Uterus (tissue), 4 donors: ENCODE measurements at places on chromosomes 7 and 10. TPM values are rescaled to one million over a fixed set of nuclear protein-coding genes. Genes with fewer than 3 reads are reported as not detected.

DNA sequence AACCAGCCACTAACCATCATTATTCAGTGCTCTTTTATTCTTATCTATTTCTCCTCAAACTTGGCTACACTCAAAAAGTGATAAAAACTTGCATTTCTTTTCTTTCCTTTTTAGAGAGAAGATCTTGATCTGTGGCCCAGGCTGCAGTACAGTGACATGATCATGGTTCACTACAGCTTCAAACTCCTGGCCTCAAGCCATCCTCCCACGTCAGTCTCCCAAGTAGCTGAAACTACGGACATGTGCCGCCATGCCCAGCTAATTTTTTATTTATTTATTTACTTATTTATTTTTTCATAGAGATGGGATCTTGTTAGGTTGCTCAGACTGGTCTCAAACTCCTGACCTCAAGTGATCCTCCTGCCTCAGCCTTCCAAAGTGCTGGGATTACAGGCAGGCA is 24.6 kb upstream of the TMEM248 start:
- H3K27me3 ChIP-seq, result no peaks in the 10 kb centered on the region
- H3K4me1 ChIP-seq, result no peaks in the 10 kb centered on the region
- H3K27ac ChIP-seq, result no peak overlapping the region

- DNase-seq, result peak; percentile 44
- H3K4me3 ChIP-seq, result peak overlapping the region; percentile 59
- no peaks in the 10 kb centered on the region for H3K36me3 ChIP-seq
- peak overlapping the region; percentile 90 for H3K27ac ChIP-seq
- H3K27me3 ChIP-seq, result peaks cover 5% of the 10 kb centered on the region
These were observed 165.9 kb upstream of the PPP1R3A start for GRCh38 chr7:114084472-114085312.

GDF2 gene
- total RNA-seq, result not detected

GRCh38 chr10:62587011-62587410 is 212.8 kb downstream of the ZNF365 start:
- no peaks in the 10 kb centered on the region for H3K4me1 ChIP-seq
- no peaks in the 10 kb centered on the region for H3K27me3 ChIP-seq
- H3K36me3 ChIP-seq, result no peaks in the 10 kb centered on the region

DNA sequence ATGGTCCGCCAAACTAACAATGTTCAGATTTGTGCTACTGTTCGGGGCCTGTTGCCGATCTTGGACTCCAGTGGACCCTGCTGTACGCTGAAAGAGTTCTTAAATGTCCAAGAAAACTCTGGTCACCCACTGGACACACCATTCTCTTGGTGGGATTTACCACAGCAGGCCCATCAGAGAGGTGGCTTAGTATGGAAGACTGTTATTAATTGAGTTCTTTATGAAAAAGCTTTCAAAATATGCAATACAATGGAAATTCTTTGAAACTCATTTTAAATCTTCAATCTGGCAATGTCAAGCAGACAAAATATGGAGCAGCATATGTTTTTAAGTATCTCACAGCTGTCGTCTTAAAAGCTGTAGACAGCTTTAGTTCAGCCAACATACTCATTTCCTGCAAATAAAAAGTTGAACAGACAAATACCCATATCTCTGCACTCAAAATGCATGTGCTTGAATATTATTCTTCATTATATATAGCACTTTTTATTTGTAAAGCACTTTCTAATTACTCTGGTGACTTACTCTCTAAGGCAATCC is 37.4 kb upstream of the GRM8 start:
- H3K27ac ChIP-seq, result no peak overlapping the region
- H3K36me3 ChIP-seq, result no peaks in the 10 kb centered on the region
- no peaks in the 10 kb centered on the region for H3K4me1 ChIP-seq
- H3K27me3 ChIP-seq, result no peaks in the 10 kb centered on the region

DNA sequence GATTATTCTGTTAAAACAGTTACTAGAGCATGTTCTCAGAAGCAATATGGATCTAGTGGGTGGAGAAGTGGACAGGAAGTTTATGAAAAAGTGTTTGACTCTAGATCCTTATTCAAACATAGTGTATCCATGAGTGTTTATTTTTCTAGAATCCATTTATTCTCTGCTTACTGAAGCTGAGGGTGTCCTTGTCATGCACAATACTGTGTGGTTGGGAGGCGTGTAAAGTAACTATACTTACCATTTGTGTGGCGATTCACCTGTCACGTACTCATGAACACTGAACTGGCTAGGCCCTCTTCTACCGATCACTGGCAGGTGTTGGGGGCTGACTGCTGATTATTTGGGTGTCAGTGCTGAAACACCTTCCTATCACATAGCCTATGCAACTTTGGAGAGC is 74.0 kb downstream of the POU6F2 start:
- no peak overlapping the region for H3K4me3 ChIP-seq
- no peak for DNase-seq
- H3K27me3 ChIP-seq, result no peaks in the 10 kb centered on the region
- no peaks in the 10 kb centered on the region for H3K4me1 ChIP-seq
- H3K27ac ChIP-seq, result no peak overlapping the region
- no peaks in the 10 kb centered on the region for H3K36me3 ChIP-seq

GRCh38 chr10:121926157-121926556 is 1.7 kb downstream of the ATE1 start:
- H3K27me3 ChIP-seq, result no peaks in the 10 kb centered on the region
- no peaks in the 10 kb centered on the region for H3K36me3 ChIP-seq
- DNase-seq, result no peak
- no peak overlapping the region for H3K4me3 ChIP-seq
- H3K27ac ChIP-seq, result peak overlapping the region; percentile 94

CRTAC1 gene
- total RNA-seq, result 0.26 TPM

GRCh38 chr7:115462301-115463015 is 540.6 kb downstream of the MDFIC start:
- H3K4me3 ChIP-seq, result no peak overlapping the region
- no peaks in the 10 kb centered on the region for H3K4me1 ChIP-seq
- DNase-seq, result no peak
- no peaks in the 10 kb centered on the region for H3K36me3 ChIP-seq
- H3K27ac ChIP-seq, result no peak overlapping the region
- no peaks in the 10 kb centered on the region for H3K27me3 ChIP-seq

PAX4 gene
- not detected for total RNA-seq

DNA sequence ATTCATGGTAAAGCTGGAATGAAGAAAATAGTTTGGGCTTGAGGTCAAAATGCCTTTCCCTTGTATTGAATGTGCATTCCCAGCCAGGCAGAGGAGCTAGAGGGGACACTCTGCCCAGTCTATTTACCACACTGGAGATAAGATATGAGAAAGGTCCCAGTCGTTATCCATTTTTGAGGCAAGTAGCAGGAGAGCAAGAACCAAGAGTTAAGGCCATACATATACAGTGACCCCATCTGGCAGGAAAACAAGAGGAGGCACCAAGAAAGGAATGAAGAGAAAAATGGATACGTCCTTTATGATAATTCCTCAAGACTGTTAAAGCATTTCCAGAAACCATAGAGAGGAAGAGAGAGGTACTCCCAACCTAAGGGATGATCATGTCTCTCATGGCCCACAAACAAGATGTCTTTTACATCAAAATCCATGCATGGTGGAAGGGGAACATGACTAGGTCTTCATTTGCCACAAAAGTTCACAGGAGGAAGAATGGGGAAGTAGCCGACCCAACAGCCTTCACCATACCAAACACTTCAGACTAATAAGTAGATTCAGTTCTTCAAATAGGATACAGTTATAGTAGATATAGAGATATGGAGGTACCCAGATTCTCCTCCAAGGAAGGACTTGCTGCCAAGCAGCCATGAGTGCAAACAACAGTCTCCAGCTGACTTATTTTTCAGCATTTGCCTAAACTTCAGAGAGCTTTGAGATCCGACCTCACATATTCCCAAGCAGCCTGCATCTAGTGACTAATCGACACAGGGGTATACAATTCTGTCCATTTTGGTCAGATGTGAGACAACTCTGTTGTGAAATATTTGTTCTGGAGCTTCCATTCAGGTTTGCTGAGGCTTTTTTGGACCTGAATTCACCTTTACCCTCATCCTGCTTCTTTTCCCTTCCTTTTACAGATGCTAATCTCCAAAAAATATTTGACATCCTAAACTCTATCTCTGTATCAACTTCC is 61.1 kb upstream of the CCDC71L start:
- no peak overlapping the region for H3K4me3 ChIP-seq
- no peaks in the 10 kb centered on the region for H3K27me3 ChIP-seq
- DNase-seq, result no peak
- no peak overlapping the region for H3K27ac ChIP-seq
- no peaks in the 10 kb centered on the region for H3K4me1 ChIP-seq
- no peaks in the 10 kb centered on the region for H3K36me3 ChIP-seq

DNA sequence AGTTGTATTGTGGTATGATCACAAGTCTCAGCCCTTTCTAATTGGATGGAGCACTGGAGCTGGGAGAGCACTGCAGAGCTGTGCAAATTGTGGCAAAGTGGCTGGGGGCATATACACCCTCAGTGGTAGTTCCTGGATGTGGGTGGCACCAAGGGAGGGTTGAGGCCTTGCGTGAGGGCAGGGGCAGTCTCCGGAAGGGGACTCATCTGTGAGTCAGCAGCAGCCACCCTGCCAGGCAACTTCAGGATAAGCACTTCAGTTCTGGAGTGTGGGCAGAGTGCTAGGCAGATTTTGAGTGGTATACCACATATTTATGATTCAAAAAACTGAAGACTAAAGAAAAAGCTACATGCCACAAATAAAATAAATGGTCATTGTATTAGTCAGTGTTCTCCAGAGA is 210.5 kb downstream of the ETV1 start:
- no peaks in the 10 kb centered on the region for H3K4me1 ChIP-seq
- DNase-seq, result no peak
- H3K4me3 ChIP-seq, result no peak overlapping the region

GRCh38 chr7:109376576-109376975 is 806.9 kb downstream of the DNAJB9 start:
- H3K36me3 ChIP-seq, result no peaks in the 10 kb centered on the region
- no peak overlapping the region for H3K27ac ChIP-seq
- DNase-seq, result no peak
- H3K4me1 ChIP-seq, result no peaks in the 10 kb centered on the region

GRCh38 chr7:93307943-93308342 is 75.8 kb downstream of the VPS50 start:
- no peak overlapping the region for H3K4me3 ChIP-seq
- no peaks in the 10 kb centered on the region for H3K4me1 ChIP-seq

CXCL12 gene
- 44.8 TPM for total RNA-seq

DNA sequence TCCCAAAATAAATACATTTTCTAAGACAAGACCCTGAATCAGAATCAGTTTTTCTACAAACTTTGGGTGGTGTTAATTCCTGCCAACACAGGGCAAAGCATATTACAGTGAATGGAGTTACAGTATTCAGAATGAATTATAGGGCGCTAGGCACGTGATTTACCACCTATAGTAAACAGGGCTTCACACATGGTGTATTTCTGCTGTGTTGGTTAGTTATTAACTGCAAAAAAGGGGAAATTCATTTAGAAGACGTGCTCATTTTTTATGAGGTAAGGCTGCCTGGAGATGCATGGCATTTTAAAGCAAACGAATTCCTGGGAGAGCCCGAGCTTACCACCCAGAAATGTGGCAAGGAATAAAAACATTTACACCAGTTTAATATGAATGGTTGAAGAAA is 393.8 kb downstream of the LRMDA start:
- no peak overlapping the region for H3K27ac ChIP-seq
- no peaks in the 10 kb centered on the region for H3K27me3 ChIP-seq
- H3K4me3 ChIP-seq, result no peak overlapping the region
- no peaks in the 10 kb centered on the region for H3K4me1 ChIP-seq
- no peak for DNase-seq
- H3K36me3 ChIP-seq, result no peaks in the 10 kb centered on the region

SPDYE18 gene
- 1.6 TPM for total RNA-seq

DNA sequence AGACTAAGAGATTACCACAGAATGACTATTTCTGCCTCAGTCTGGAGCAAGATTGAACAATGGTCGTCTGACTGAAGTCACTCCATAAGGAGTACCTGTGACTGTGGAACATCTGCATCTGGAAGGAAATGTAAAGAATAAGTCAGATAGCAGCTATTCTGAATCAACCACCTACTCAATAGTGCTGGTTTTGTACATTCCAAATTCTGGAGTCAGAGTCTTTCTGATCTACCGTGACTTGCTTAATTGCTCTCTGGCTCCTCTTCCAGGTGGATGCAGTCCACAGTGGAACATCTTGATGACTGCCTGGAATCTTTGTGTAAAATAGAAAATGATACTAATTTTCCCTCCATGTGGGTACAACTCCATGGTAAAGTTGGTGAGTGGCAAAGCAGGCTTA is 156.3 kb upstream of the SEMA3C start:
- H3K4me3 ChIP-seq, result no peak overlapping the region
- no peaks in the 10 kb centered on the region for H3K4me1 ChIP-seq
- no peak for DNase-seq
- no peaks in the 10 kb centered on the region for H3K27me3 ChIP-seq

DNA sequence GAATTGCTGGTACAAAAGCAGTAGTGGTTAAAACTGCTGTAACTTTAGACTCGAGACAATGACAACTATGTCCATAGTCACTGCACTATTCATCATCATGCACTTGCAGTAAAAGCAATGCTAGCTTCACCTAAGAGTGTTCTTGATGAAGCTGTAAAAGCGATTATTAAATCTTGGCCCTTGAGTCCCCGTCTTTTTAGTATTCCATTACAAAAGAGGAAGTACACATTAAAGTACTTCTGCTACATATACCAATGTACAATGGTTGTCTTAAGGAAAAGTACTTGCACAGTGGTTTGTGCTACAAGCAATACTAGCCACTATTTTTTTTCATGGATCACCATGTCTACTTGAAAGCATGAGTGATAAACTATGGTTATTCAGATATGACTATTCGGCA is 78.3 kb downstream of the ATAD1 start:
- no peak overlapping the region for H3K27ac ChIP-seq
- H3K27me3 ChIP-seq, result no peaks in the 10 kb centered on the region
- no peak for DNase-seq
- no peak overlapping the region for H3K4me3 ChIP-seq

GRCh38 chr7:149475121-149476045 is 14.5 kb upstream of the ZNF777 start:
- H3K27me3 ChIP-seq, result no peaks in the 10 kb centered on the region
- no peak for DNase-seq
- no peaks in the 10 kb centered on the region for H3K4me1 ChIP-seq
- H3K4me3 ChIP-seq, result no peak overlapping the region

ADAM22 gene
- 6.8 TPM for total RNA-seq

IL2RA gene
- not detected for total RNA-seq

STN1 gene
- 29.2 TPM for total RNA-seq

- H3K36me3 ChIP-seq, result no peaks in the 10 kb centered on the region
- no peak for DNase-seq
- H3K27me3 ChIP-seq, result no peaks in the 10 kb centered on the region
These were observed 15.8 kb downstream of the TAS2R39 start for GRCh38 chr7:143199040-143199439.

GRCh38 chr7:151744656-151745638 is 132.0 kb downstream of the PRKAG2 start:
- no peaks in the 10 kb centered on the region for H3K27me3 ChIP-seq
- no peak overlapping the region for H3K27ac ChIP-seq
- DNase-seq, result no peak
- no peaks in the 10 kb centered on the region for H3K36me3 ChIP-seq

SYT15 gene
- total RNA-seq, result 6.5 TPM

RNF148 gene
- 3.4 TPM for total RNA-seq

KEL gene
- total RNA-seq, result 1.8 TPM
